ENCODE measurements at places on chromosomes 4 and X. TPM values are rescaled to one million over a fixed set of nuclear protein-coding genes. Genes with fewer than 3 reads are reported as not detected.

TMPRSS11B gene
- total RNA-seq, result not detected

- H3K27me3 ChIP-seq, result no peaks in the 10 kb centered on the region
- no peaks in the 10 kb centered on the region for H3K36me3 ChIP-seq
- no peaks in the 10 kb centered on the region for H3K4me1 ChIP-seq
- H3K4me3 ChIP-seq, result no peak overlapping the region
Observed at GRCh38 chr4:24975510-24975909, 55.2 kb downstream of the LGI2 start.

DNA sequence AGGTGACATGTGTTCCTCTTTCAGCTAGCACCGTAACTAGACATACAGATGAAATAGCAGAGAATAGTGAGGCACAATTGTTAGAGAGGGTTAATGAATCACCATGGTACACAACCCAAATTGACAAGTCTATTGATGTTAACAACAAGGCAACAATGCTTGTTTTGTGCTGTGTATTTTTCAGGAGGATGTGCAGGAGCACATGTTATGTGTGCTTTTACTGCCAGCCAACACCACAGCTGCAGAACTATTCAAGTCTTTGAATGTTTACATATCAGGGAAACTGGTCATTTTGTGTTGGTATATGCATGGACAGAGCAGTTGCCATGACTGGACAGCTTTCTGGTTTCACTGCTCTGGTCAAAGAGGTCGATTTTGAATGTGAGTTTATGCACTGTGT is 32.8 kb downstream of the STBD1 start:
- DNase-seq, result no peak
- H3K36me3 ChIP-seq, result no peaks in the 10 kb centered on the region
- no peak overlapping the region for H3K4me3 ChIP-seq
- peaks cover 19% of the 10 kb centered on the region for H3K27me3 ChIP-seq

GRCh38 chr4:113122066-113122465 is 72.6 kb downstream of the ANK2 start:
- no peaks in the 10 kb centered on the region for H3K36me3 ChIP-seq
- DNase-seq, result no peak
- no peak overlapping the region for H3K4me3 ChIP-seq
- peaks cover 2% of the 10 kb centered on the region for H3K27me3 ChIP-seq

DNA sequence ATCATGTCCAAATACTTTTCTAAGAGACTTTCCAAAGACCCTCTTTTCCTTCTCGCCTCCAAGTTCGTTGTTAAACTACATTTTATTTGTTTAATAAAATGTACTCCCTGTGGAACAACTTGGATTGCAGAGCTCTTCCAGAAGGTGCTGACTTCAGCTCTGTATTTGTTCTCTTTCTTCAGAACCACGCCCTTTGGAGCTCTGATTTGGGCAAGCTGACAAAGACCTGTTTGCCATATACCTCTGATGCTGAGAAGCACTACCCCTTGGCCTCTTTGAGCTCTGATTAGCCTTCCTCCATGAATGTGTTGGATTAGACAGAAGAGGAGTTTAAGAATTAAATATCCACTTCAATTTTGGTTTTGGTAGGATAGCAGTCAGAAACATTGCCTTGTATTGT is 815.1 kb upstream of the POU3F4 start:
- no peaks in the 10 kb centered on the region for H3K36me3 ChIP-seq
- no peak for DNase-seq
- H3K27ac ChIP-seq, result no peak overlapping the region
- no peak overlapping the region for H3K4me3 ChIP-seq
- H3K27me3 ChIP-seq, result no peaks in the 10 kb centered on the region
- no peaks in the 10 kb centered on the region for H3K4me1 ChIP-seq

Measured in left lung (tissue), 14 donors.